ENCODE measurements at places on chromosomes 2 and 18.

GRCh38 chr18:54149078-54149697, 75.3 kb downstream of the MBD2 start:
- no peak for DNase-seq

DNA sequence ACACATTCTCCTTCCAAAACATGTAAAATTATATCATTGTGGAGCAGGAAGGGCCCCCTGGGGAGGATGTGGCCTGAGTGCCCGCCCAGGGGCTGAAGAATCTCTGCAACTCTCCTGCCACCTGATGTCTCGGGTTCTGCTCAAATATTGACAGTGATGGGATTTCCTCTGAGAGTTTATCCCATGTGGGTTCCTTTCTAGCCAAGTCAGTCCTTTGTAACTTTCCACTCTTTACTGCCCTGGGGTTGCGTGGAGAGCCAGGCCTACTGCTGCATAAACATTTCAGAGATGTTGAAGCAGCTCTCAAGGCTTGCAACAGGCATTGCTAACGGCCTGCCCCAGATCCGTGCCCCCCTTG, 4.0 kb upstream of the RAB17 start:
- no peak for DNase-seq

DNA sequence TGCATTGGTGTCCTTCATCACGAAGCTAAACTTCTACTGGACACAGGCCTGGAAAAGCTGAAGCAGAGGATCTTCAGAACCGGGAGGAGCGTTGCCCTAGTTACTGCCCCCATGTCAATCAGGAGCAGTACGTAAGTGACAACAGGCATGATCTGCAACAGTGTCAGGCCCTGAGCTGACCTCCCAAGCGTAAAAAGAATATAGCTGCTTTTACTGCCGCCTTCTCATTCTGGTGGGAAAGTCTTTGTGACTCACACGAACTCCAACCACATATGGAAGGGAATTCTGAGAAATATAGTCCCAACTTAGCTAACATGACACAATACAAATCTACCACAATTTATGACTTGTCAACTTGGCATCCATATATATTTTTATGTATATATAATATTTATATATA, 1007.7 kb upstream of the CDH2 start:
- no peak for DNase-seq

DNA sequence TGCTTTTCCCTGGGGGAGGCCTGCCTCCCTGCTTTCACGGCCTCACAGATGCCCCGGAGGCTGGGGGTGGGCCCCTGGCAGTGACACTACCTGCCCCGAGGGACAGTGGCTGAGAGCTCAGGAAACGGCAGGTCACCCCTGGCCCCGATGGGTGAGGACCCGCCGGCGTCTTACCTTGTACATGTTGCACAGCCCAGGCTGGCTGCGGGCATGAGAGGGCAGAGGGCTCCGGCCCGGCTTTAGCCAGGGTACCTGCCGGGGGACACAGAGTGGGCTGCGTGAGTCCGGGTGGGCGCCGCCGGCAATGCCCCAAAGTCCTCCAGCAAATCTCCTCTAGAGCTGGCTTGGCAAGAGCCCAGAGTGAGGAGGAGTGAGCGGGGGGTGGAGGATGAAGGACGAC, 122.9 kb downstream of the MBP start:
- no peak for DNase-seq

- DNase-seq = no peak
Observed at GRCh38 chr2:95031076-95031725, 5.7 kb downstream of the MAL start.

- peak; percentile 7 for DNase-seq
Observed at GRCh38 chr18:8218197-8218596, 391.0 kb upstream of the RAB12 start.

- DNase-seq = no peak
Observed at GRCh38 chr2:176560296-176560695, 291.1 kb downstream of the MTX2 start.

Measured in NCI-H2081 (cell line).